Fibroblast of lung (primary cell): ENCODE measurements at places on chromosomes 3 and 15. TPM values are rescaled to one million over a fixed set of nuclear protein-coding genes. Genes with fewer than 3 reads are reported as not detected.

SERF2 gene
- total RNA-seq: 371 and 422 TPM in 2 replicates

DNA sequence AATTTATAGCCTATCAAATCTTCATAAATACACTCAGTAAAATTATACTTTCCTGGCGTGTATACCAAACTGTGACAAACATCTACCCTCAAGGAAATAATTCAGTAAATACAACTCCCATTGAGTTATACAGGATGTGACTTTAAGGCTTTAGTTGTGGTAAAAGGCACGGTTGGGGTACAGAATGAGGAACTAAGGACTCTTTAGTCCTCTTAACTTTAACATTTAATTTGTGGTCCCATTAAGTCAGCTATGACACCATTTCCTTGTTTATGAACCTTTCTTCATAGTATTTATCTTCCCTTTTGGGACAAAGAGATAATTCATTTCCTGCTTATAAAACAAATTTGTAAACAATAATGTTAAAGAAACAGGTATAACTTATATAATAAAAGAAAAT, 30.2 kb downstream of the IFT80 start:
- H3K36me3 ChIP-seq: no peaks in the 10 kb centered on the region
- H3K4me1 ChIP-seq: peaks cover 9% of the 10 kb centered on the region
- DNase-seq: no peak
- H3K4me3 ChIP-seq: no peak overlapping the region
- H3K27ac ChIP-seq: no peak overlapping the region

DNA sequence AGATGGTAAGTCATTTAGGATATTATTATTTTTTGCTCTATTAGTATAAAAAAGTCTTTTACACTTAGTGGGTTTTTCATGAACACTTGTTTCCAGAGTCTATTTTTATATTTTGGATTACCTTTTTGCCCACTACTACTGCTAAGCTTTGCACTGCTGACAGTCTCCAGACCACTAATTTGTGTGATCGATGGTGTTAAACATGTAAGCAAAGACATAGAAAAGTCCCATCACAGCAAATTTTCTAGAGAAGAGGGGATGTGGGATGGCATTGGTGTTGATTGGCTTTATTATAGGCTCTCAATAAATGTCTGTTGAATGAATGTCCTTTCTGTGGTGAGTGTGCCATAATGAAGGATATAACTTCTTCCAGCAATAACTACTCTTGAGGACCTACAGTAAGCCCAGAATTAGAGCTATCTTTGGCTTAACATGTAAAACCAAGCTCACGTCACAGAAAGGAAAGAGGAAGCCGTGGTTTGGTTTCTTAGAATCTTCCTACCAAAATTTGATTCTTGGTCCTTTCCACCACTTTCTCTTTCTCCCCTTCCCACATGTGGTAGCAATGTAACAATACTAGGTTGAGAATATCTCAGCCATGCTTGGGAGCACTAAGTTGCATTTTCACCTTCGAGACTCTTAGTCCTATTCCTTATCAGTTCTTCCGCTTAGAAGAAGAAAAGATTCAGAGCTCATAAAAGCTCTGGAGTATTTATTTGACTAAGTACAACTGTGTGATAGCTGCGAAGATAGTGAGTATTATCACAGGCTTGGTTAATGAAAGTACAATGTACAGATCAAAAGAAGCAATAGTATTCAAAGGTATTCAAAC, 90.6 kb upstream of the UMPS start:
- no peak overlapping the region for H3K4me3 ChIP-seq
- no peak for DNase-seq
- no peaks in the 10 kb centered on the region for H3K4me1 ChIP-seq
- H3K36me3 ChIP-seq: no peaks in the 10 kb centered on the region
- H3K27me3 ChIP-seq: no peaks in the 10 kb centered on the region
- no peak overlapping the region for H3K27ac ChIP-seq

DNA sequence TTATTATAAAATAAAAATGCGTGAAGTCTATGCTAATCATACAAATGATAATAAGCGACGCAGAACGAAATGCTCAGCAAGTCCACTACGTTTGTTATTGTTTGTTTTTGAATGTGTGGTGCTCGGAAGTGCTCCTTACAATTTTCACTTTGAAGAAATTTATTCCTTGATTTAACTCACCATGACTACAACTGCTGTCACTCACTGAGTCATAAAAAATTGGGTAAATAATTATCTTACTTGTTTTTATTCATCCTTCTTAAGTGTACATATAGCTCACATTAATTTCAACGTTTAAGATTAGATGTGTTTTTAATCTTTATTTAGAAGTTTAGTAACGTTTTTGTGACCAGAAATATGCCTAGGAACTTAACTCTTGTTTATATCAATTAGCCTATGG, 66.7 kb upstream of the NANOGP8 start:
- no peak for DNase-seq
- no peak overlapping the region for H3K4me3 ChIP-seq
- no peak overlapping the region for H3K27ac ChIP-seq
- no peaks in the 10 kb centered on the region for H3K27me3 ChIP-seq

DNA sequence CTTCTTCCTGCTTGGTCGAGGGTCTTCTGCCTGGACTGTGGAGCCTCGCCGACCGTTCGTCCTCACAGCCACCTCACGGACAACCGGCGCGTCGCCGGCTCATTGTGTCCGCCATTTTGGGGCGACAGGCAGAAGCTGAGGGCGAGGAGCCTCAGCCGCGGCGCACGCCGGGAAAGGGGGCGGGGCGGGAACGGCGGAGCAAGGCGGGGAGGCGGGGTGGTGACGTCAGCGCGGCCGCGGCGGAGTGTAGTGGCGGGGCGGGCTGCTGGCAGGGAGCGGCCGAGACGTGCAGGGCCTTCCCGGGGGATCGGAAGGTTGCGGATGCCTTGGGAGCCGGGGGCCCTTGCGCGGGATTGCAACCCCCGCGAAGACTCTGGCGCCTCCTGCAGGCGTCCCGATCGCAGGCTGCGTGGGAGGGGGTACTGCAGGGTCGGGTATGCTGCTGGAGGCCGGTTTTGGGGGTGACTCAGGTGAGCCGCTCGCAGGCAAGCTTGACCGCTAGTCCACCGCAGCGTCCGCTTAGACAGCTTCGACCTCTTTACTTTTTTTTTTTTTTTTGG, at the start of gene WDR82:
TSS of gene WDR82 (minus strand) at position 140 of the 560 bp plus-strand sequence. CDS start 288 bp downstream, outside the sequence.
- no peaks in the 10 kb centered on the region for H3K36me3 ChIP-seq
- H3K4me3 ChIP-seq: peak within 1 kb of the TSS; percentile 91
- peak within 1 kb of the TSS; percentile 94 for H3K27ac ChIP-seq

- no peak overlapping the region for H3K27ac ChIP-seq
- no peaks in the 10 kb centered on the region for H3K4me1 ChIP-seq
- H3K27me3 ChIP-seq: no peaks in the 10 kb centered on the region
- H3K36me3 ChIP-seq: no peaks in the 10 kb centered on the region
These were observed 83.9 kb downstream of the HHLA2 start for GRCh38 chr3:108380128-108380795.

- H3K4me1 ChIP-seq: peaks cover 7% of the 10 kb centered on the region
- no peak for DNase-seq
- peaks cover 18% of the 10 kb centered on the region for H3K36me3 ChIP-seq
- no peaks in the 10 kb centered on the region for H3K27me3 ChIP-seq
- peak overlapping the region; percentile 69 for H3K4me3 ChIP-seq
- no peak overlapping the region for H3K27ac ChIP-seq
These were observed 2.5 kb downstream of the HYAL2 start for GRCh38 chr3:50319894-50320625.
